Cortex of kidney (tissue), 1 donor: ENCODE measurements at places on chromosomes 1 and 21.

DNA sequence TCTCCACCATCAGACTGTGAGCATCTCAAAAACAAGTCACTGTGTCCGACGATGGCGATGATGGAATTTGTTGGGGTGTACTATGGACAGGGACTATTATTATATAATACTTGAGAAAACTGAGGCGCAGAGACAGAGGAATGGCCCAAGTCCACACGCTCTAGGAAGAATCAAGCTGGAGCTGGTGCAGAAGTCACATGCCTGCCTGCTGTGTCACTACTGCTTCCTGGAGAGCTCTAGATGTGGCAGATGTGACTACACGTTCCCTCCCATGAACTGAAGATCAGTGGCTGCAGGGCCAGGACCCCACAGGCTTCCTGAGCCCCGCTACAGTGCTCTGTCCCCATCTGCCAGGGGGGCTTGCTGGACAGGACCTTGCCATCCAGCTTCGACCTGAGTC lies 56.9 kb downstream of the TRABD2B start:
- no peak for DNase-seq

DNA sequence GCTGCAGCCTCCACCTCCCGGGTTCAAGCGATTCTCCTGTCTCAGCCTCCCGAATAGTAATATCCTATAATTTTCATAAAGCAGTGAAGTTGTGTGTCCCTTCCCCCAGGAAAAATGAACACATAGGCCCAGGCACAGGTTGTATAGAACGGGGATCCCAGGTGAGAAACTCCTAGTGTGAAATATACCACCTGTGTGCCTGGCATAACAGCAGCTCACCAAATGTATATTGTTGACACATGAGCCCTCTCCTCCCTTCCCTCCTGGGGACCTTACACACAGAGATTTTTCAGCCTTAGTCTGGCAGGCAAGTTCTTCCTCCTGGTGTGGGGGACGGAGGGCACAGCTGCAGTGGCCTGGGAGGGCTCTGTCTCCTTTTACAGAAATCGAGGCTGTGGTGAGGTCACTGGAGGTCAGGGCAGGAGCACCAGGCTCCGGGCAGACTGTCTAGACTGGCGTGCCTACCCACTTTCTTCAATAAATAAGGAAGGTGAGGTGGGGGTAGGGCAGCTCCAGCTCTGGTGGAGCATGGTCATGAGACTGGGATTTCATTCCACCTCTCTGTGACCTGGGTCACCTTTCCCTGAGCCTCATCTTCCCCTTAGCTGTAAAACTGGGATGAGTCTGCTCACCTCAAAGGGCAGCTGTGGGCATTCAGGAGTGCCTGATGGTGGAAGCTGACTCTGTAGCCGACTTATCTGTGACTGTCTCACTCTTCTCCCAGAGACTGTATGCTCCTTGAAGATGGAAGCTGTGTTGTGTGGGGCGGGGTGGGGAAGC lies 14.3 kb downstream of the RCC1 start:
- DNase-seq: no peak

DNA sequence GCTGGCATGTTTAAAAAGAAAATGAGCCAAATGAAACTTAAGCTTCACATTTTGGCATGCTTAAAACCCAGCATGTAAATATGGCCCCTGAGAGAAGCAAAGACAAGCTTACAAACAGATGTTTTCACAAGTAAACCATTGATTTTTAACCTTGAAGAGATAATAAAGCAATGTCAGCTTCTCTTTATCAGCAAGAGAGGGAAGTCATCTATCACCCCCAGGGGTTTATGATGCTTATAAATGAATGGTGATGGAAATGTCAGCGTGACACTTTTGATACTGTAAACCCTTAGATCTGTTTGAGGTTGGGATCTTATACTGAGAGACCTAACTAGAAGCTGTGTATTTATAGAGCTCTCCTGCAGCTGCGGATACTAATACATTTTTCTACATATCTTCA lies 471.3 kb downstream of the PLA2G4A start:
- no peak for DNase-seq

GRCh38 chr21:33312121-33312520 lies 12.6 kb upstream of the IFNAR1 start:
- DNase-seq: no peak

DNA sequence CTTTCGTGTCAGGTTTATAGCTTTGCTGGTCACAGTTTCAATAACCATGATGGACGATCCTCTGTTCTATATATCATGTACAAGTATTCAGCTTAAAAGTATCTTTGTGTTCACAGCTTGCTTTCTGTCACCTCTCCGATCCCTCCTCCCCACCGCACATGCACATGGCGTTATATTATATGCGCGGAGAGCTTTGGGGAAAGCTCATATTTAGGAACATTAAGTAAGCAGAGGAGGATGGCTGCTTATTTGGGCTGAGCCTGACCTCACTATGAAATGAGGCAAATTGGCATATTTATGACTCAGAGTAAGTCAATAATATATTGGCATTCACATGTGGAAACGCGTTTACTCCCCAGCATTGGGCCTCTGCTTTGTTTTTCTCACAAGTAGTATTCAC lies 360.5 kb downstream of the HLX start:
- no peak for DNase-seq

- DNase-seq: no peak
Measured at GRCh38 chr1:116125758-116126157, 14.6 kb downstream of the MAB21L3 start.

DNA sequence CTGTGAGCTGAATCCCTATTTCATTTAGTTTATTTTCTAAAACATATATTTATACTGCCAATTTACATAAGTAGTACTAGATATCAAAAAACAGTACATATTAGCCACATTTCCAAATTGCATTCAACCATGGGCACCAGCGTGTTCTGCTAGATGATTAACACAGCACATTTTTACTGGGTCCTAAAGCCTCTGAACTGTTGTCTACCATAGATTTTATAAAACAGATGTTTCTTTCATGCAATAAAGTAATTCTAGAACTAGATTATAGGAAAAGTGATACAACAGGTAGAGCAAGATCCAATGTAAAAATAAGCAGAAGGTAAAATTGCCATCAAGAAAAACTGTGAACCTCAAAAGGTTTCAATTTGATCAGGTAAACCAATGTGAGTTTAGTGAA lies 108.6 kb downstream of the FAF1 start:
- DNase-seq: no peak

- DNase-seq: no peak
Measured at GRCh38 chr1:51303751-51304251, 26.6 kb downstream of the TTC39A start.

GRCh38 chr1:41377397-41377796 lies 16.2 kb downstream of the FOXO6 start:
- no peak for DNase-seq
